Body of pancreas (tissue), 4 donors: ENCODE measurements at places on chromosomes 4 and X. TPM values are rescaled to one million over a fixed set of nuclear protein-coding genes. Genes with fewer than 3 reads are reported as not detected.

- no peaks in the 10 kb centered on the region for H3K36me3 ChIP-seq
- no peaks in the 10 kb centered on the region for H3K4me1 ChIP-seq
- no peak for DNase-seq
- no peak overlapping the region for H3K27ac ChIP-seq
- H3K4me3 ChIP-seq = no peak overlapping the region
- H3K27me3 ChIP-seq = no peaks in the 10 kb centered on the region
Measured at GRCh38 chrX:830532-830931, 199.9 kb downstream of the SHOX start.

- DNase-seq = no peak
- H3K36me3 ChIP-seq = peaks cover 3% of the 10 kb centered on the region
- H3K4me1 ChIP-seq = peaks cover 18% of the 10 kb centered on the region
- H3K4me3 ChIP-seq = no peak overlapping the region
- H3K27ac ChIP-seq = no peak overlapping the region
Measured at GRCh38 chr4:53498706-53499105, 92.6 kb downstream of the LNX1 start.

GRCh38 chrX:38138157-38138891 is 82.3 kb downstream of the SRPX start:
- peaks cover 9% of the 10 kb centered on the region for H3K4me1 ChIP-seq
- H3K27ac ChIP-seq = no peak overlapping the region
- DNase-seq = no peak
- H3K36me3 ChIP-seq = no peaks in the 10 kb centered on the region

GRCh38 chr4:113471146-113471860 is 290.2 kb downstream of the CAMK2D start:
- no peak overlapping the region for H3K4me3 ChIP-seq
- no peaks in the 10 kb centered on the region for H3K36me3 ChIP-seq
- H3K27me3 ChIP-seq = no peaks in the 10 kb centered on the region
- no peak overlapping the region for H3K27ac ChIP-seq
- H3K4me1 ChIP-seq = no peaks in the 10 kb centered on the region

DNA sequence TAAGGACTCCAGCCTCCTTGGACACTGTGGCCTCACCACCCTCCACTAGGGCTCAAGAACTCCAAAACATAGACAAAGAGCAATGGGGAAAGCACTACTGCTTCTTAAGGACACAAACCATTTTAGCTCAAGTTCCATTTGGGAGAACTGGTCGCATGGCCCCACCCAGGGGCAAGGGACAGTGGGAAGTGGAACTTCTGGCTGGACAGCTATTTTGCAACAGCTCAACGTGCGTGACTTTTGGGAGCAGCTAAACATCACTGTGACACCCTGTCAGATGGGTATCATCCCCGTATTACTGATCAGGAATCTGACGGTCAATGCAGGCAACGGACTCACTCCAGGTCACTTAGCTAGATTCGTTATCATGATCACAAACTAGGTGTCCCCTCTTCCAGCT is 9.0 kb upstream of the GLOD5 start:
- H3K27me3 ChIP-seq = no peaks in the 10 kb centered on the region
- no peaks in the 10 kb centered on the region for H3K36me3 ChIP-seq
- H3K4me3 ChIP-seq = no peak overlapping the region
- no peaks in the 10 kb centered on the region for H3K4me1 ChIP-seq
- no peak for DNase-seq
- H3K27ac ChIP-seq = no peak overlapping the region

DNA sequence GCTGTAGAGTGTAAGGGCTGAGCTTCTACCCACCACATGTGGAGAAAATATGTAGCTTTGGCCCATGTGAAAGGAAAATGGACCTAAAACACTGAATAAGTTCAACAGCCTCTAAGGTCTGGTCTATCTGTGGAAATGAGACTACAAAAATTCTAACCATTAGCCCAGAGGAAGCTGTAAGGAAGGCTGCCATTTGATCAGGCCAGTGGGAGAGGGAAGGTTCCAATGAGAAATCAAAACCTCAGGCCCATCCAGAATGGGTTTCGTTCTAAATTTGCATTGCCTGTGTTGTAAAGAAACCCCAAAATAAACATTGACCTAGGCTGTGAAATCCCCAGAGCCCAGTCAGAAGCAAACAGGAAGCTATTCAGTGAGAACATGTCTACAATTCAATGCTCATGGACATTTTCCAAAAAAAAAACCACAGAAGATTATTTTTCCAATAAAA is 320.4 kb upstream of the SLC7A11 start:
- no peaks in the 10 kb centered on the region for H3K36me3 ChIP-seq
- no peaks in the 10 kb centered on the region for H3K27me3 ChIP-seq
- H3K4me1 ChIP-seq = no peaks in the 10 kb centered on the region

- no peak overlapping the region for H3K4me3 ChIP-seq
- H3K27ac ChIP-seq = no peak overlapping the region
- DNase-seq = no peak
- H3K27me3 ChIP-seq = no peaks in the 10 kb centered on the region
- H3K36me3 ChIP-seq = no peaks in the 10 kb centered on the region
Measured at GRCh38 chrX:90012395-90012794, 90.7 kb downstream of the TGIF2LX start.

- peaks cover 7% of the 10 kb centered on the region for H3K4me1 ChIP-seq
- H3K27me3 ChIP-seq = no peaks in the 10 kb centered on the region
- no peak overlapping the region for H3K4me3 ChIP-seq
Measured at GRCh38 chr4:123676890-123677229, 280.3 kb downstream of the SPRY1 start.

DNA sequence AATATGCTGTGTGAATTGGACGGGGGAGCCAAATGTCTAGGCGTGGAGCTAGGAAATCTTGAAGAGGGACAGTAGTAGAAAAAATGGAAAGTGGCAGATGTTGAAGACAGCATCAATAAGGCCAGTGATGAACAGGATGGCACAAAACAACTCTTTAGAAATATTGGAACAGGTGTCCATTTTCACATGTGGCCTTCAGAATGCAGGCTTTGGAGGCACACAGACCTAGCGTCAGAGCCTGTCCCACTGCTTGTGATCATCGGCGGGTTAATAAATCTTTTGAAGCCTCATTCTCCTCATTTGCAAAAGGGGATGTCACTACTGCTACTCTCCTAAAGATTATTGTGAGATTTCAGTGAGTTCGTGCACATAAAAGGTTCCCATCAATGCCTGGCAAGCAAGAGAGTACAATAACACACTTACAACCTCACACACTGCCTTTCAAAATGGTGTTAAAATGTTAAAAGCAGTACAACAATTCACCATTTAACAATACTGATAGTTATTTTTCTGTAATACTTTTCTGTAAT is 2.4 kb downstream of the PDLIM3 start:
- H3K36me3 ChIP-seq = no peaks in the 10 kb centered on the region
- DNase-seq = no peak

Gene NAT8L
- total RNA-seq = 3.6 TPM

Gene PLXNB3
- 4.2 TPM for total RNA-seq

Gene PPID
- 19.7 TPM for total RNA-seq

Gene DCAF4L1
- total RNA-seq = under 0.01 TPM
